ENCODE measurements at places on chromosomes 6 and 20. TPM values are rescaled to one million over a fixed set of nuclear protein-coding genes. Genes with fewer than 3 reads are reported as not detected.
A peak's percentile ranks its signal among the peaks of the same experiment; 100 is the strongest.

DNA sequence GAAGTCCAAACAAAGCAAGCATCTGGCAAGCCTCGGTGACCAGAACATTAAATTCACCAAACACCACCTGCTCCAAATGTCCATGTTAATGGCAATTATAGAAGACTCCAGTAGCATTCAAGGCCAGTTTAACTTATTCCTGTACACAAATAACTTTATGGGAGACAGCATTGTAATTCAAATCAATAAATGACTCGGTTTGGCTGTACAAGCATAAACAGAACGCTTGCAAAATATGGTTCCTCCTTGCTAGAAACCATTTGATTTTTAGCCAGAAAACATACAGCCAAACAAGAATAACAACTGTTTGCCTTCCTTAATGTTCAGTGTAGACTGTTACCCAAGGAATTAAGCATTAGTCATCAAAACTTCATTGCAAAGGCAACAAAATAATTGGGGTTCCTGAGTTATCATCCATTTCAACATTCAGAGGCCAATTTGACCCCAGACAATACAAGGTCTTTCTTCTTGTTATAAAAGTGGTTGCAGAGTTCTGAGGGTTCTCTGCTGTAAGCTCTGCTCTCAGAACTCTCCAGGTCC lies 125.1 kb downstream of the BFSP1 start:
- DNase-seq, result no peak

GRCh38 chr6:3882866-3883265 lies 33.7 kb downstream of the FAM50B start:
- no peak for DNase-seq

- no peak for DNase-seq
Observed at GRCh38 chr6:43014434-43014909, 423 bp downstream of the KLHDC3 start.

DNA sequence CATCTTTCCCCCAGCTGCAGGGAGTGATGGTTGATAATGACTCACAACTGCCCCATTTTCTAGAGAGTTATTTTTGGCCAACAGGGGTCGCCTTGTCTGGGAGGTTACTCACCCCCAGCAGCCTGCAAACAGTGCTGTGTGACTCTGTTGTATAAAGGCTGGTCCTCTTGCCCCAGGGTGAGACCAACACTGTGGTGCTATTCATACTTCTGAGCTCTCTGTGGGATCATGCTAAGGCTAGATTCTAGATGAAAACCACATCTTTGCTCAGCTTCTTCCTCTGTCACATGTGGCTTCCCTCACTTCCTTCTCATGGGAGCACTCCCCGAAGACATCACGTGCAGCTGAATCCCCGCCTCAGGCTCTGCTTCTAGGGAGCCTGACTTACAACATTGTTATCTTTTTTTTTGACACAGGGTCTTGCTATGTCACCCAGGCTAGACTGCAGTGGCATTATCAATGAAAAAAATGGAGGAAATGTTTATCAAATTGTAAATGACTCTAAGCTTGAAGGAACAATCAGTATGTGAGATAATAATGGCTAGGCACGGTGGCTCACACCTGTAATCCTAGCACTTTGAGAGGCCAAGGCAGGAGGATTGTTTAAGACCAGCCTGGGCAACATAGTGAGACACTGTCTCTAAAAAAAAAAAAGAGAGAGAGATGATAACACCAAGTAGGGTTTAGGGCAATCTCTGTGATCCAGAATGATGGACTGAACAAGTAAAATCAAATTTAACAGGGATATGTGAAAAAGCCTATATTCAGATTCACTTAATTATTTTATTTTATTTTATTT lies 55.7 kb upstream of the SLC23A2 start:
- DNase-seq, result no peak

- DNase-seq, result no peak
Observed at GRCh38 chr6:164200071-164200470, 785.6 kb downstream of the QKI start.

GRCh38 chr6:144297511-144298100 lies 12.5 kb downstream of the UTRN start:
- no peak for DNase-seq

DNA sequence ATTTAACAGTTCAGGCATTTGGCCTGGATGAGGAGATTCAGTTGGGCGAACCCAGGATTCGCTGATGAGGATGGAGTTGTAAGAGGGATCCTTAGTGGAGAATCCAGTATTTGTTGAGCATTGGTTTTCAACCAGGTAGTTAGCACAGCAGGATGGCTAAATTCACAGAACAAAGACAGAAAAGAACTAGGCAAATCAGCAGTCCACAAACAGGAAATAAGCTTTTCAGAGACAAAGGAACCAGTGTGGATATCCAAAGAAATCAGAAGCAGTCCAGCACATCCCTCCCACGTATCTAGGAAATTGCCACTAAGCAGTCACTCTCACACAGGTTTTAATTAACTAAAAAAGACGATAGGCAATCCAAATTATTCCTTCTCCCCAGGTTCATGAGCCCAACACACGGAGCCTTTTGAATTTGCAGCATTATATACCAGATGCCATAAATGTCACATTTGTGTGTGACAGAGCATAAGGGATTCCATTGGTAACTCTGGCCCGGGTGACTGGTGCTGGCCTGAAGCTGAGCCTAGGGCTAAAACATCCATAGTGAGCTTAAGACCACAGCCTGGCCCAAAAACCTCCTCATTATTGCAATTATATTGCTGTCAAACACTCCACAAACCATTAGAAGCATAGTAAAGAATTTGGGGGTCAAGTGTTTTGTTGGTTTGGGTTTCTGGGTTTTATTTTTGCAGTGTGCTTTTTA lies 131.5 kb downstream of the SOBP start:
- DNase-seq, result no peak

GRCh38 chr6:159217595-159218275 lies 48.5 kb downstream of the FNDC1 start:
- peak; percentile 38 for DNase-seq

DNA sequence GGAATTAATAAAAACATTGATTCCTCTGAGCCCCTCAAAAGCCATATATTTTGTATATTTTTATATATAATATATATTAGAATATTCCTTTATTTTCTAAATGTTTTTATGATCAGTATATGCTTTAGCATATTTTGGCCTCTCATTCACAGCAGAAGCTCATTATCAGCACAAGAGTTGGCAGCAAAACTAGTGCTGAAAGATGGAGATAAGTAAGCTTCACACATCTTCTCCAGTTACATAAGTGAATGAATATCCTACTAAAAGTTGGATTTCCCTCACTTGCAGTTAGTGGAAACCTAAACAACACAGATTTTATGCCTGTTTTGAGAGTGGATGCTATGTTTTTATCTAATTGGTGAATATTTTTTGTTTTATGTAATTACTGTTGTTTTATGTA lies 1303.8 kb upstream of the ADGRB3 start:
- no peak for DNase-seq

- DNase-seq, result no peak
Observed at GRCh38 chr6:56820060-56820459, 134.8 kb upstream of the BEND6 start.

- DNase-seq, result no peak
Observed at GRCh38 chr20:52372169-52372568, 180.6 kb upstream of the ZFP64 start.

- DNase-seq, result peak; percentile 49
Observed at GRCh38 chr6:137233911-137234863, 15.0 kb upstream of the IFNGR1 start.

DNA sequence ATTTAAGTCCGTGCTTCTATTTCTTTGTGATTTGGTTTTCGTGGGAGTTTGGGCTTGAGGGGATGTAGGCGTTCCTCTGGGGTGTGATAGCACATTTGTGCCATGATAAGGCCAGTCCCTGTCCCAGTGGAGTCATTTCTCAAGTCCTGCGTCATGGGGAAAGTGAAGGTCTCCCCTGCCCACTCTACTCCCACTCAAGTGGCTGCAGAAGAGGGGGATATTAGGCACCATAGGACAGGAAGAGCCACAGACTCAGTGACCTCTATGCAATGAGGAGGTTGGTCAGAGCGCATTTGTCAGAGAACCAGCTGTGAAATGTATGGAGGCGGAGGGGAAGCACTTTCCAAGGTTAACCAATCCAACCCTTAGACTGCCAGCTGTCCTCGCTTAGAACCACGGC lies 51.9 kb upstream of the EDN1 start:
- DNase-seq, result no peak

DNA sequence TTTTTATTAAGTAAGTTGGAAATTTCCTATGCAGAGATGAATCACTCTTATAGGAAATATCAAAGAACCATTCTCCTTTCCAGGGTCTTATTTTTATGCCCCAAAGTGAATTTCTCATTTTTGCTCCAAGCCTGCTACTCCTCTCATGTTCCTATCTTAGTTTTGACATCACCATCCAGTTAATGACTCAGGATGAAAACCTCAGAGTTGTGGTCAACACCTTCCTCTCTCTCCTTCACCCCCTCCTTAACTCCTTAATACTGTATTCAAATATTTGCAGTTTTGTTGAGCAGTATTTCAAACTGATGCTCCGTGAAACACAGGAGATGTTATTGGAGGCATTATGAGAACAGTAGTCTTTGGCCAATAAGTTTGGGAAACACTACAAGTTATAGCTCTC lies 64.1 kb downstream of the NRN1 start:
- no peak for DNase-seq

DNA sequence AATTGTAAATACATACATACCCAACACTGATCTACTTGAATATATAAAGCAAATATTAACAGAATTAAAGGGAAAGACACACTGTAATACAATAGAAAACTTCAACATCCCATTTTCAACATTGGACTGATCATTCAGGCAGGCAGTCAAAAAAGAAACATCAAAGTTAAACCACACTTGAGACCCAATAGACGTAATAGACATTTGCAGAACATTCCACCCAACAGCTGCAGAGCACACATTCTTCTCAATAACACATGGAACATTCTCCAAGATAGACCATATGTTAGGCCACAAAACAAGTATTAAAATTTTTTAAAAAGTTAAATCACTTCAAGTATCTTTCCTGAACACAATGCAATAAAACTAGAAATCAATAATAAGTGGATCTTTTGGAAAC lies 698.2 kb downstream of the COL12A1 start:
- no peak for DNase-seq

GRCh38 chr20:62751551-62752150 lies 43.0 kb downstream of the NTSR1 start:
- peak; percentile 6 for DNase-seq

- no peak for DNase-seq
Observed at GRCh38 chr6:141809901-141810300, 322.8 kb upstream of the GJE1 start.

- no peak for DNase-seq
Observed at GRCh38 chr20:63534427-63534830, 2.7 kb downstream of the PTK6 start.

DNA sequence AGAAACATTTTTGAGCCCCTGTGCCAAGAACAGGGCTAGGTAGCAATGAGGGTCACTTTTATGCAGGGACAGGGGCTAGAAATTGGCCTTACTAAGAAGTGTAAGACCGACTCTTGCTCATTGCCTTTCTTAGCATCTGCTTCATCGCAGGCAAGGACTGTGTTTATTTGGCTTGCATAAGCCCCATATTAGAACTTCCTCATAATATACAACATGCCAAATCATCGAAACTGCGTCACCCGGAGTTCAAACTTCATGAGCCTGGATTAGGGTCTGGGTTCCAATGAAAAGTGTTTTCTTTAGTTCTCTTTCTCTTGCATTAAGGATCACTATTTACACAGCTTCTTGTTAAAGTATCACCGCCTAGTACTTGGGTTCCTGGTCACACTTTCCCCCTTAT lies 977 bp upstream of the SMAP1 start:
- DNase-seq, result no peak

GRCh38 chr6:6783721-6784120 lies 195.2 kb downstream of the LY86 start:
- DNase-seq, result no peak

- DNase-seq, result no peak
Observed at GRCh38 chr6:125587666-125588632, 161.5 kb upstream of the HEY2 start.

DNA sequence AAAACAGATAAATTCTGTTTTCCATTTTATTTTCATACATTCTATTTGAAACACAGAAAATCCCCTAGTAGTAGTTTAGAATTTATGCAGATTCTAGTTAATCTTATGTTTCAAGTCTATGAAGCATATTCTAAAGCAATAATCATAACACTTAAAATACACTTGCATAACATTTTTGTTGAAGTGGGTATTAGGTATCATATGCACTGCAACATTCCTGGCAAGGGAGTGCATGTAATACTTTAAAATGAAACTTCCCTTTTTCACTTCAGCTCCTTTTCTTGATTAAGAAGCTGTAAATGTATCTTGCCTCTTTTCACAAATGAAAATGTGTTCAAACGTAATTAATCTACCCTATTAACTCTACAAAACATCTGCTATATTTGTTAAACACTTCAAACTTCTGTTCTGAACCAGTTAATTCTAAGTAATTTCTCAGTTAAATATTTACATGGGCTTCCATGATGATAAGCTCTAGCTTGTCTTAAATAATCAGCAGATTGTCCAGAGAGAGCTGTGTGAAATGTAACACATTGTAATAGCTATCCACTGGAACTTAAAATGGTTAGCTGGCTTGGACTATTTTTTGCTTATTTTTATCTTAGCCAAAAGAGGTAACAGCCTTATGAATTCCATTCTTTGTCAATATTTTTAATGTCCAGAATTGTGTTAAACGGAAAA lies 192.8 kb downstream of the COL19A1 start:
- DNase-seq, result no peak

GRCh38 chr20:45792317-45793118 lies 764 bp downstream of the DNTTIP1 start:
- no peak for DNase-seq

The RBM24 gene
- 132 TPM for total RNA-seq

The ZFP64 gene
- total RNA-seq, result 8.6 TPM

The HCRTR2 gene
- total RNA-seq, result not detected

The COL9A1 gene
- 0.29 TPM for total RNA-seq

The LY6G5C gene
- total RNA-seq, result 2.2 TPM

The NKX2-2 gene
- not detected for total RNA-seq

The SIRPD gene
- not detected for total RNA-seq

The KCNQ2 gene
- 2.0 TPM for total RNA-seq

The TGM3 gene
- total RNA-seq, result not detected

The SLC22A2 gene
- total RNA-seq, result not detected

The ZNF334 gene
- 0.99 TPM for total RNA-seq

The F13A1 gene
- 122 TPM for total RNA-seq

The C4A gene
- total RNA-seq, result 206 TPM

The CPNE5 gene
- 63.5 TPM for total RNA-seq

The HLA-DMA gene
- total RNA-seq, result 38.8 TPM
